ENCODE measurements at places on chromosomes 12 and 14.

GRCh38 chr14:62066304-62066703 is 304.1 kb downstream of the SNAPC1 start:
- DNase-seq, result no peak

GRCh38 chr12:125172231-125172850 is 107.1 kb downstream of the AACS start:
- DNase-seq, result no peak

GRCh38 chr14:91292491-91292890 is 48.0 kb upstream of the GPR68 start:
- DNase-seq, result no peak

DNA sequence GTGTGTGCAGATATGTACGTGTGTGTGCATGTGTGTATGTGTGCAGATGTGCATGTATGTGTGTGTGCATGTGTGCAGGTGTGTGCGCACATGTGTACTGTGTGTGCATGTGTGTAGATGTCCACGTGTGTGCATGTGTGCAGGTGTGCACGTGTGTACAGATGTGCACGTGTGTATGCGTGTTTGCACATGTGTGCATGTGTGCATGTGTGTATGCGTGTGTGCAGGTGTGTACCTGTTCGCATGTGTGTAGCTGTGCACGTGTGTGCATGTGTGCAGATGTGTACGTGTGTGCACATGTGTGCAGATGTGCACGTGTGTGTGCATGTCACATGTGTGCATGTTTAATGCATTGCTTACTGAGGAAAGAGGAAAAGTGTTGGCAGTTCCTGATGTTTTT is 55.7 kb upstream of the FKBP4 start:
- DNase-seq, result no peak

- DNase-seq, result no peak
These were observed 131.9 kb upstream of the CPM start for GRCh38 chr12:69064734-69065443.

DNA sequence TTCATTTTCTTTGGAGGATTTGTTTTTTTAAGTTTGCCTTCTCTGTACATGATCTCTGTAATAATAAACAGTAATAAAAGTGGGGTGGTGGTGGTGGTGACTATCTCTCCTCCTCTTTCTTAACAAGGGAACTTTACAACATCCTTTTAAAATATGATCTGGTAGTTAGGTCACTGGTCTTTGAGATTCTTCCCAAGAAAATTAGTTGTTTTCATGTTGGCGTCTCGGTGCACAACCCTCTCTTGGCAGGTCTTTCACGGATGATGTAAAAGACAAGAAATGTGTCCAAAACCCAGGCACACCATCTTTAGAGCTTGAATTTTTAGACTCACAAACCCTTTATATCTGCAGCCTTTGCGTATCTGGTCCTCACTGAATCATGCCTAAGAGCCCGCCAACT is 488.5 kb upstream of the TBX3 start:
- no peak for DNase-seq

DNA sequence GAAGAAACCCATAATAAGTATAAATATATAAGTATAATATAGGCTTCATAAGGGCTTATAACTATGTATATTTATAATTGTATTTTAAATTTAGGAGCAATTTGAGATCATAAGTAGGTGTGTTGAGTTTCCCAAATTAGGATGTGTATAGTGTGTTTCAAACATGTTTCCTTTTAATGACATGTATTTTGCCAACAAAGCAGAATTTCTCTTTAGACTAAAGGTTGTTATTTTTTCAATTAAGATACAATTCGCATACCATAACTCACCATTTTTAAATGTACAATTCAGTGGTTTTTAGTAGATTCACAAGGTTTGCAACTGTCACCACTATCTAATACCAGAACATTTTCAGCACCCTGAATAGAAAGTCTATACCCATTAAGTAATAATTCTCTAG is 7.7 kb upstream of the ARL1 start:
- DNase-seq, result no peak

DNA sequence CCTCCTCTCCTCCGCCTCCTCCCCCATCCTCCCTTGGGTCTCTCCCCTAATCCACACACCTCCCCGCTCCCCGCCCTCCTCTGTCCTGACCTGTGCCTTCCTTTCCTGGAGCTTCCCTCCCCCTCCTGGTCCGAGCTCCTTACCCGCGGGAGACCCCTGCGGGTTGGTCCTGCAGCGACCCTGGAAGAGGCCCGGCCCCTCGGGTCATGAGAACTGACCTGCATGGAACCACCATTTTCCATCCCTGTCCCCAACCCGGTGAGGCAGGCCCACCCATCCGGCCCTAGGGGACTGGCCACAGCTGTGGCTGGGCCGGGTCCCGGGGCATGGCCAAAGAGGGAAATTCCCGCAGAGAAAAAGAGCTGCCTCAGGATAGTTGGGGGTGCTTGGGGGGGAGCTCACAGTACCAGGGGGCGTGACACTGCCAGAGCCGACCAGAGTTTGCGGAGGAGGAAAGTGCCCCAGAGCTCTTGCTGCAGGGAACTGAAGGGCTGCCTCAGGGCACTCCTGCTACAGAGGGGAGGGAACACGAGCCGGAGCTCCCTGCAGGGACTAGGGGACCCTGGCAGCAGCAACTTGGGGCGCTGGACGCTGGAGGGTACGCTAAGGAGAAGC is 613 bp downstream of the ARHGEF40 start:
- no peak for DNase-seq

- DNase-seq, result no peak
These were observed 36.5 kb downstream of the CACNA2D4 start for GRCh38 chr12:1881936-1882335.

- DNase-seq, result no peak
These were observed 6.4 kb upstream of the ENDOU start for GRCh38 chr12:47731723-47732122.

- no peak for DNase-seq
These were observed 11.3 kb upstream of the CHPT1 start for GRCh38 chr12:101686176-101686575.

DNA sequence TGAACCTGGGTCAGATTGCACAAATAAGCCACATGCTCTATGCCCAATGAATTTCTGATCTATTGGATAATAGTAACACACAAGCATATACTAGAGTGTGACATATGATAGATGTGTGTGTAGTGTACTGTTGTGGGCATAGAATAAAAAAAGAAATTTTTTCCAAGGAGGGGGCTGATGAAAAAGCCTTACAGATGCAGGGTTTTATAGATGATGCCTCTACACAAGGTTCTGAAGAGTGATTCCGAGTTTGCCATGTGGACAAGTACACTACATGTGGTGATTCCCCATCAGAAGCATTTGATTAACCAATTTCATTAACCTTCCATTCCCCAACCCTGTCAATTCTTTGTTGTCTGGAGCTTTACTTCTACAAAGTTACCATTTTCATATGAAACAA is 45.3 kb downstream of the CPM start:
- DNase-seq, result no peak

DNA sequence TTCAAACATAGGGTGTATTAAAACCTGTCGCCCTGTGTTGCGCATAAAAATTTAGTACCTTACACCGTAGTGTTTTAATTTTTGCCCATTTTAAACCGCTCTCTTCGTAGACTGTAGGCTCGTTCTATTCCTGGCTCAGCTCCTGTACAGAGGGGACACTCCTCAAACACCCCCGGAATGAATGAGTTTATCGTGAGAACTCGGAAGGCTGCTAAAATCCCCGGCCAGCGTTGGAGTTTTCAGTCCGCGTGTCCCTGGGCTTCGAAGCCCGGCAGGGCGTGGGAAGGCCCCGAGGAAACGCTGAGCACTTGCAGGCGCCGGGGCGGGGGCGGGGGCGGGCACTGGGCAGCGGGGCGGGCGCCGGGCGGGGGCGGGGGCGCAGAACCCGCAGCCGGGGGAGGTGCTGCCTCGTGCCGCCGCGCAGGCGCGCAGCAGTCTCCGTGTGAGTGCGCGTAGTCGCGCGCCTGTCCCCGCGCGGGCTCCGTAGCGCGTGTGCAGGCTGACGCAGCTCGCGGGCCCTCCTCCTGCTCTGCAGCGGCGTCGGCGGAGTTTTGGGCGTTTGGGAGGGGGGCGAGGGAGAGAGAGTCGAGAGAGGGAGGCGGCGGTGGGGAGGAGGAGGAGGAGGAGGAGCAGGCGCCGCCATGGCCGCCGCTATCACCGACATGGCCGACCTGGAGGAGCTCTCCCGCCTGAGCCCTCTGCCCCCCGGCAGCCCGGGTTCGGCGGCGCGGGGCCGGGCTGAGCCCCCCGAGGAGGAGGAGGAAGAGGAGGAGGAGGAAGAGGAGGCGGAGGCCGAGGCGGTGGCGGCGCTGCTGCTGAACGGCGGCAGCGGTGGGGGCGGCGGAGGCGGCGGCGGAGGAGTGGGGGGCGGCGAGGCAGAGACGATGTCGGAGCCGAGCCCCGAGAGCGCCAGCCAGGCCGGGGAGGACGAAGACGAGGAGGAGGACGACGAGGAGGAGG is at the start of gene AEBP2:
AEBP2 (plus strand) TSS at position 434 of the 960 bp plus-strand sequence; CDS start at position 642, 208 bp downstream.
- peak; percentile 91 for DNase-seq

DNA sequence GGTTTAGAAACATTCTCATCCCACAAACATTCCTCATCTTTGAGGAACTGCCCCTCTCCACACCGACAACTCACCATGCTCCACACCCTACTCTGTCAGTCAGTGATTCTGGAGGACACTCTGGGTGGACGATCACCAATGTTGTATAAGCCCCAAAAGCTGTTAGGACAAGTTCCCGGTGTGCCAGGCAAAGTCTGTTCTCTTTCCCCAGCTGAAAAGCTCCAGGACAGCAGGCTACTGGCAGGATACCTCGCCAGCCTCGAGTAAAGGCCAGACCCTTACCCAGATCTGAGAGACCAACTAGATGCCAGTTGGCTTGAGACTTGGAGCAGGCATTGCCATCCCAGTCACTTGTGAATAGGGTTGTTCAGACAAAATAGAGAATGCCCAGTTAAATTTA is 12.0 kb downstream of the KRT5 start:
- DNase-seq, result no peak

DNA sequence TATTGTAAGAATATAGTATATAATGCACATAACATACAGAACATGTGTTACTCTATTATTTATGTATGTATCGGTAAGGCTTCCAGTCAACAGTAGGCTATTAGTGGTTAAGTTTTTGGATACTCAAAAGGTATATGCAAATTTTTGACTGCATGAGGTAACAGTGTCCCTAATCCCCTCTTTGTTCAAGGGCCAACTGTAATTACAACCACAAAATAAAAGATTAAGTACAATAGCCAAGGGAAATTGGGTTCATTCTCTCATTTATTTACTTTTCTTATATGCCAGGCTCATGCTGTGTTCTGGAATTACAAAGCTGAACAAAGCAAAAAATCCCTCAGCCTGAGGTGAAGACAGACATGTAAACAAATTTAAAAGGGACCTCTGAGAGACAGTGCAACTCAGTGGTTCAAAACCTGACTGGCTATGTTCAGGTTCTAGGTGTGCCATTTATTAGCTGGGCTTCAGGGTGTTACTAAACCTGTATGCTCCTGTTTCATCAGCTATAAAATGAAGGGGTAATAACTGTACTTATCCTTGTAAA is 43.4 kb upstream of the TSPAN8 start:
- DNase-seq, result no peak

- no peak for DNase-seq
These were observed 127.2 kb upstream of the ATF7IP start for GRCh38 chr12:14238221-14238792.

GRCh38 chr12:51160814-51161459 is 12.0 kb downstream of the TFCP2 start:
- no peak for DNase-seq

DNA sequence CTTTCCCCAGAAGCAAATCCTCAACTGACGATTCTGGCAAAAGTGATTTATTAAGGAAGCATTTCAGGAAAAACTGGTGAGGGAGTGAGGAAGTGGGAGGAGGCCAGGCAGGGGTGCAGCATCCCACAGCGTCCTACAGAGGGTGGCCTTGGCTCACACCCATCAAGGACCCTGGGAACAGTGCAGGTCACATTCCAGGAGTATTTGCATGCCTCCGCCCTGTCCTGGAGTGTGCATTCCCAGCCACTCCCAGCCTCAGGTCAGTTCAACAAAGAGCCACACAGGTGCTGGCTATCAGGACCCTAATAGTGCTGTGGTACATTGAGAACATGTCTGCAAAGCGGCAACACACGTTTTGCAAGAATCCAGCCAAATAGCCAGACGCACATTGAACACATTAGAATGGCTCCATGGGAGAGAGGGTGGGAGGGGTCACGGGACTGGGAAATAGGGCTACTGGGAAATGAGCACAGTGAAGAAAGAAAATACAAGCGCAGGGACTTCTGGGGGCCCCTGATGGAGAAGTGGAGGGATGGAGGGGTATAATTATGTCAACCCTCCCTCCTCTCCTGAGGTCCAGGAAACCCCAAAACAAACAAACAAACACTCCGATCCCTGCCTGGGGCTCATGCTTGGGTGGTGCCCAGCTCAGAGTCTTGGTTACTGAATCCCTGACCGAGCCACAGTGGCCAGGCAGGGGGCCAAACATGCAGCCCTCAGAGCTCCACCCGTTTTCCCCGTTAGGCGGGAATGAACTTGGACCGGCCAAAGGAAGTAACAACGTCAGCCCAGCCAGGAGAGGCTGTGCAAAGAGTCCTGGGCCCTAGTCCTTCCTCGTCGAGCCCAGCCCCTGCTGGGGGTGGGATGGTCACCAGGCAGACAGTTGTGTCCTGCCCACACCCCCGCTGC is 36.5 kb downstream of the CMKLR1 start:
- DNase-seq, result no peak

DNA sequence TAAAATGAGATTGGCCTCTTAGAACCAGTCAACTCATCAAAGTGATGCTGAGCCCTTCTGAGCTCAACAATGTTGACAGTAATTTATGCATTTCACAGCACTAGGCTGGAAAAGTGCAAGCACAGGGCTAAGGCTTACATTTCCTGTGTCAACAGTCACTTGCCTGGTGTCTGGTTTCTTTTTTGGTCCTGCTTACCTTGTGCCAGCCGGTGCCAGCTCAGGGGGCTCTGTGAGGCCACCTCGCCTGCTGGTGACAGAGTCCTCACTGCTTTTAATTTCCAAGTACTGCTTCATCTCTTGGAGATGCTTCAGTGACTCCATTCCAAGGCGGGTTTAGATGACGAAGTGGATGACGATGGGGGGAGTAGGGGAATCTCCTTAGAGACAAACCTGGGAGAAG is 53.1 kb upstream of the KCNA1 start:
- no peak for DNase-seq

DNA sequence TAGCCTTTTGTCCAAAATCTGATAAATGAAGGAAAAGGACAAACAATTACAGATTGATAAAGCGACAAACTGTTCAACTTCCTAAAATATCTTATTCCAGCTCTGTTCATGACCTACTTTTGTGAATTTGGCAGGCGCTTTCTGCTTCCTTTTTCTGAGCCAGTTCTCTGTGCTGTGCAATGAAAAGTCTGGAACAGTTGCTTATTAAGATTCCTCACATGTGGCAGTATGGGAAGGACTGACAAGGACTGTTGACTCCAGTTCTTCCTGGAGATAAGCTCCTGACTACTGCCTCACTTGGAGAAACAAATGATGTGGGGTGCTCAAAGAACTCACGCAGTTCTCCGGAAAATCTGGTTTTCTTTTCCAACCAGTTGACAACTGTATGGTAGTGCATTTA is 58.3 kb upstream of the ANP32D start:
- DNase-seq, result no peak
